ENCODE measurements at places on chromosomes 12 and 14. TPM values are rescaled to one million over a fixed set of nuclear protein-coding genes. Genes with fewer than 3 reads are reported as not detected.

- no peak for DNase-seq
Measured at GRCh38 chr14:25431211-25432076, 381.5 kb upstream of the STXBP6 start.

DNA sequence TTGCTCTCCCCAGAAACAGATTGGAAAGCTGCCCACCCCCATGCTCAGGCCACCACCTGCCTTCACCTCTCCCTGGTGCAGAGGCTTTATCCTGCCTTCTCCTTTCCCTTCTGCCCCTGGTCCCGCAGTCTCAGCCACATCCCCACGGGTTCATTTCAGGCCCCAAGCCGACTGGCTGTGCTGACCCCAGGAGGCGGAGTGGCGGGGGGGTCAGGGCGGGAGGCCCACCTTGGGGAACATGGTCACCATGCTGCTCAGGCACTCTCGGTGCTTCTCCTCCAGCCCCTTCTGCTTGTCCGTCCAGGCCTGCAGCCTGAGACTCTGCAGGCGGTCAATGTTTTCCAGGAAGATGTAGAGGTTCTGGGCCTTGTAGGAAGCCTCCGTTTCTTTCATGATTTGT lies 6.9 kb downstream of the FAM186B start:
- DNase-seq: no peak

DNA sequence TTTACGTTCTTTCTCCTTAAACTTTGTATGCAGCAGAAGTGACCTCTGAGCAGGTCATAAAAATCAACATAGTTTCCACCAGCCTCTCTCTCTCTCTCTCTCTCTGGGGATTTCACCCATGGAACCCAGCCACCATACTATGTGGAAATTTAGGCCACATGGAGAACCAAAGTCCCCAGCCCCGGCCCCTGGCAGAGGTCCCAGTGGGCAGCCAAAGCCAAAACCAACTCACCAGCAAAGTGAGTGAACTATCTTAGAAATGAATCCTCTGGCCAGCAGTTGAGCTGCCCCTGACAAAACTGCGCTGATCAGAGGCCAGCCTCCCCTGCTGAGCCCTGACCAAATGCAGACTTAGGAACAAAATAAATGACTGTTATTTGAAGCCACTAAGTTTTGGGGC lies 9.2 kb downstream of the DUSP6 start:
- no peak for DNase-seq

DNA sequence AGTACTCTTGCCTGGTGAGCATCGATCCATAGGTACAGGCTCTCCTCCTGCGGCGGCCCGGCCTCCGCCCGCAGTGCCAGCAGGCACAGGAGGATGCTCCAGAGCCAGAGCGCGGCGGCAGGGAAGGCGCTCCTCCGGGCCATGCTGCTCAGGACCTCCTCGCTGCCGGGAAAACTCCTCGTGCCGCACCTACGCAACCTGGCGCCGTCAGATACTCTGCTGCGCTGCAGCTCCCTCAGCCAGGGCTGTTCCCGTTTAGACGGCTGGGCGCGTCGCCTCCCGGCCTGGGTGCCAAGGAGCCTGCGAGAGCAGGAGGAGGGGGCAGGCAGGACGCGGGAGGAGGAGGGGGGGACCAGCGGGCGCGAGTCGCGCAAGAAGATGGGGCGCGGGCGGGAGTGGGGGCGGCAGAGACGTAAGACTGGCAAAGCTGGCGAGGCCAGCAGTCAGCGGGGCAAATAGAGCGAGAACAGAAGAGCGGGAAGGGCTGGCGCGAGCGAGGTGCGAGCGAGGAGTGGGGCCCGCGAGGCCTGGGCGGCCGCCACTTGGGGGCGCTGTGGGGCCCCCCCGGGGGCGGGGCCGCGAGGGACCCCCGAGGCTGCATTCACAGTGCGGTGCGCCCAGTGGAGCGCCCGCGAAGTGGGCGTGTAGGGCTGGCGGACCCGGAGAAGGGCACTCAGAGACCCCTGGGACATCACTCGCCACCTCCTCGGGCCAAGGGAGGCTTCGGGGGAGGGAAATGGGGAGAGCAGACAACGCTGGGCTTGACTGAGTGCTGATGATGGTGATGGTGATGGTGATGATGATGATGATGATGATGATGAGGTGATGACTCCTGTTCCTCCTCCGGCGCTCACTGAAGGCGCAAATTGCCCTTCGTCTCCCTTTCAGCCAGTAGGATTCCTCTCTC lies at the start of gene WIF1:
WIF1 (minus strand) TSS at position 257 of the 907 bp plus-strand sequence; CDS start at position 143, 114 bp downstream.
- no peak for DNase-seq

DNA sequence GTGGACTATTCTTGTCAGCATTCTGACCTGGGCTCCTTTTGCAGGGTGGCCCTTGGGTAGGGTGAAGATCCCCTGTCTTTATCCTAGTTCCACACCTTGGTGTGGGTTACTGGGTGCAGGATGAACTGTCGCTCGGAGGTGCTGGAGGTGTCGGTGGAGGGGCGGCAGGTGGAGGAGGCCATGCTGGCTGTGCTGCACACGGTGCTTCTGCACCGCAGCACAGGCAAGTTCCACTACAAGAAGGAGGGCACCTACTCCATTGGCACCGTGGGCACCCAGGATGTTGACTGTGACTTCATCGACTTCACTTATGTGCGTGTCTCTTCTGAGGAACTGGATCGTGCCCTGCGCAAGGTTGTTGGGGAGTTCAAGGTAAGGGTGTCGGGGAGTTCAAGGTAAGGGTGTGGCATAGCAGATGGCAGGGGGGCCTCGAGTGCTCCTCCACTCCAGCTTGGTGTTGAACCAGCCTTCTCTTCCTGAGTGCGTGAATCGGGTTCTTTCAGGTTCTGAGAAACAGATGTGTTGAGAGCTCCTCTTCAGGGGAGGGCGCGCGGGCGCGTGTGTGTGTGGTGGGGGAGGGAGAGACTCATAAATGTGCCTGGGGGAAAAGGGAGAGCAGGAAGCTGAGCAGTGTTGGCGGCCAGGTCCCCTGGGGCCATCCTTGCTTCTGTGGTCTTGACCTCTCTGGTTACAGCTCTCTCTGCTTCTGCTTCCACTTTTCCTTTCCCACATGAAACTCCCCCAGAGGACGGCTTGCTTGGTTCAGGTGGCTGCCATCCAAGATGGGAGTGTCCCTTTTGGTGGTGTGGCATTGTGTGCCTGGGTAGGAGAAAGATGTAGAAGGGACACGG lies 4.0 kb downstream of the ATG101 start:
- DNase-seq: no peak

DNA sequence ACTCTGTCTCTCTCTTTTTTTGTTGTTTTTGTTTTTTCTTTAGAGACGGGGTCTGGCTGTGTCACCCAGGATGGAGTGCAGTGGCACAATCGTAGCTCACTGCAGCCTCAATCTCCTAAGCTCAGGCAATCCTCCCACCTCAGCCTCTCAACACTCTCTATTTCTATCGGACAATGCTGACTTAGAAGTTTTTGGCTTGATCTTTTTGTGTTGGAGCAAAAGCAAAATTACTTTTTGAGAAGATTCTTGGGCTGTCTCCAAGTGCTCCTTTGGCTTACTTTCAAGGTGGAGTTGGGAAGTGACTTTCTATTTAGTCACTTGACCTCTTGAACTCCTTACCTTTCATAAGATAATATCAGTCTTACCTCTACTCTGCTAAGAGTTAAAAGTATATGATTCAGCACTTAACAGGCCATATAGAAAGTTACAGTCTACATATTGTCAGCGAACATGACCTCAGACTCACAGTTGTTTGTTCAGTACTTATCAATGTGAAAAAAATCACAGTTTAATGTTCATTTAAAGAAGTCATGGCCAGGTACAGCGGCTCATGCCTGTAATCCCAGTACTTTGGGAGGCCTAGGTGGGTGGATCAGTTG lies 15.4 kb upstream of the MIA2 start:
- no peak for DNase-seq

- DNase-seq: no peak
Measured at GRCh38 chr12:19867151-19867550, 427.9 kb downstream of the AEBP2 start.

RPL10L gene
- not detected for total RNA-seq

ARID4A gene
- total RNA-seq: 22.2 TPM

RPGRIP1 gene
- not detected for total RNA-seq

CCDC38 gene
- not detected for total RNA-seq

P2RX2 gene
- not detected for total RNA-seq

ANAPC7 gene
- total RNA-seq: 35.3 TPM
